G401 (cell line): ENCODE measurements at places on chromosomes 12 and 14.

DNA sequence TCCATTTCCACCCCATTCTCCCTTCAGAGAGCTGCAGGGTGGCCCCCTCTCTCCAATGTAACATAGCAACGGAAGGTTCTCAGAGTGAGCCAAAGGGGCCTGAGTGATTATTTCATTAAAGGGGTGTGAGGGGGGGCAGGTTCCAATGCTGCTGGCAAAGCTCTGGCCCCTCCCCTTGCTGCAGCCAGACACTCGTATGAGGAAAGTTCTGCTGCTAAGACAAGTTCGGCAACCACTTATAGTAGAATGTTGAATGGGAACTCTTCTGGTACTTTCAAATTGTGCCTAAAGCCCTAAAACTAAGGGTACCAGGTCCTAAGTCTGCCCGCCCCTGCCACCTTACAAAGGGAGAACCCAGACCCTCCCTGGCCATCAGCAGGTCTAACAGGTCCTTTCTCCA, 49.8 kb downstream of the PLEKHG3 start:
- DNase-seq: no peak

GRCh38 chr12:58095002-58095401, 153.6 kb downstream of the ATP23 start:
- no peak for DNase-seq

- DNase-seq: no peak
These were observed 19.0 kb upstream of the NDUFA12 start for GRCh38 chr12:95022477-95022876.

GRCh38 chr14:88017535-88017934, 12.6 kb downstream of the GPR65 start:
- no peak for DNase-seq

GRCh38 chr12:22256605-22257004, 77.9 kb downstream of the ST8SIA1 start:
- peak; percentile 30 for DNase-seq

GRCh38 chr14:100240668-100241032, 1.7 kb downstream of the YY1 start:
- DNase-seq: no peak

- DNase-seq: no peak
These were observed 409.7 kb downstream of the NOVA1 start for GRCh38 chr14:26187996-26188620.

GRCh38 chr14:91466192-91466591, 43.9 kb downstream of the PPP4R3A start:
- no peak for DNase-seq

DNA sequence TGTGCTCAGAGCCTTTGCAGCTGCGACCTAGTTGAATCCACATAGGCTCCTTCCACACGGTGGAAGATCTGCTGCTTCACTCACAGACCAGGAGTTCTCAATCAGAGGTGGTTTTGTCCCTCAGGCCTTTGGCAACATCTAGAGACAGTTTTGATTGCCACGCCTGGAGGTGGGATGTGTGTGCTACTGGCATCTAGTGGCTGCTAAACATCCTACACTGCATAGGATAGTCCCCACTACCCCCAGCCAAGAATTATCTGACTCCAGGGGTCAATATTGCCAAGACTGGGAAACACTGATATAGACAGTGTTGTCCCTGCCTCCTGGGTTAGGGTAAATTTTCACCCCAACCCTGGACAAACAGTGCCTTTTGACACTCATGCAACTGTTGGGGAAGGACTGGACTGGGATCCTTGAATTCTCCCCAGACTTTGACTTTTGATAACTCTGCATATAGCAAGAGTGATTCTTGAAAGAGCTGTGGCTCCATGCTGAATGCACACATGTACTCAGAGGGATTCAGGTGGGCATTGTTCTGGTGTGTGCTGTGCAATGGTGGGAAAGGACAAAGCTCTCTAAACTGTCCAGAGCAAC, 39.8 kb downstream of the BAZ2A start:
- no peak for DNase-seq

- DNase-seq: no peak
These were observed 15.7 kb downstream of the SPX start for GRCh38 chr12:21541773-21542172.

GRCh38 chr14:51774209-51774608, 86.2 kb upstream of the GNG2 start:
- DNase-seq: no peak

DNA sequence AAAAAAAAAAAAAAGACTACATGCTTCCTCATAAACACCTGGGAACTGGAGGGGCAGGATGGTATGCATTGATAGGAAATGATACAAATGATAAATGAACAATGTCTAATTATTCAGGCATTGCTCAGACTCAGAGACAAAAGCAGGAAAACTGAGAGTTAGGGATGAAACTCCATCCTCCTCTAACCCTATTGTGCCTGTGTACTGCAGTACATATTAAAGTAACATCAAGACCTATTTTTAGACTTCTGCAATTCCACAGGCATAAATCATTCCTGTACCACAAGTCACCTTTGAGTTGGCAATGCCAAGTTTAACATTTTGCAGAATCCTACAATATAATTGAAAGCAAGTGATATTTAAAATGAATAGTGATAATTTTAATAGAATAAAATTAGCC, 156.5 kb upstream of the USP15 start:
- no peak for DNase-seq

DNA sequence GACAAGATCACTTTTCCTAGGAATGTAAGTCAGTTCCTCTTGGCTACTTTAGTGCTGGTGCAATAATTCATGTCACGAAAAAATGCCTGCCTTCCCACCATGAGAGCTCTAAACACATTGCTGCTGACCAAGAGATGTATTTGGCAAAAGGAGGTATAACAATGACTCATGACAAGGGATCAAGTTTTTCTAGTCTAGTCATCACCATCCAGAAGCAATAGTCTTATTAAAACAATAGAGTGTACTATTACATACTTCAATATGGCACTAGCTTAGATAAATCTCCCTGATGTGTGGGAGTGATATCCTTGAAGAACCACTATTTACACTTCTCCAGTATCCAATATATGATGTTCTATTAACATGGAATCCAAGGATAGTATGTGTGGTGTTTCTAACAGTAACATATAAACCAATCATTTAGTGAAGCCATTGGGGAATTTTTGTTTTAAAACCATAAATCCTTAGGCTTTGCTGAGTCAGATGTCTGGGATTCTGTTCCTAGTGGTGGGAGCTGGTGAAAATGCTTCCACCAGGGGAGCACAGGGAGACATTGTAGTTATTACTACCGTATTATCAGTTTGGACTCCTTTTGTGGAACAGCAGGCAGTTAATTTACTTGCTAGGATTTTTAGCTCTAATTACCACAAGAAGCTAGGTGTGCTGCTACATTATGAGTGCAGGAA, 1387.5 kb downstream of the LRFN5 start:
- no peak for DNase-seq

DNA sequence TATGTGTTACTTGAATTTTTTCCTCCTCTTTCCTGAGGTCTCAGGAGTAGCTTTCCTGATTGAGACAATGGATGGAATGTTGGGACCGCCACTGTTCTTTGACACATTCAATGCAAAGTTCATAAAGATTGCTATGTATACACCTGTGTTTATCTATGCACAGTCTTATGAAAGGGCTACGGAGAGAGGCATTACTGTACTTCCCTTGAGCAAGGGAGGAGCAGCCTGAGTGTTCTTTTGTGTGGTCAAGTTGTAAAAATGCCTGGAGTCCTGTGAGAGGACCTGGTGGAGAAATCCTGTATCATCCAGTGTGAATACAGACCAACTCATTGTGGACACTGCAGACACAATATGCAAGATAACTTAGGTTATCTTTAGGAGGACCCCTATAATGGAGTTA, 1.2 kb downstream of the SRGAP1 start:
- DNase-seq: peak; percentile 38

DNA sequence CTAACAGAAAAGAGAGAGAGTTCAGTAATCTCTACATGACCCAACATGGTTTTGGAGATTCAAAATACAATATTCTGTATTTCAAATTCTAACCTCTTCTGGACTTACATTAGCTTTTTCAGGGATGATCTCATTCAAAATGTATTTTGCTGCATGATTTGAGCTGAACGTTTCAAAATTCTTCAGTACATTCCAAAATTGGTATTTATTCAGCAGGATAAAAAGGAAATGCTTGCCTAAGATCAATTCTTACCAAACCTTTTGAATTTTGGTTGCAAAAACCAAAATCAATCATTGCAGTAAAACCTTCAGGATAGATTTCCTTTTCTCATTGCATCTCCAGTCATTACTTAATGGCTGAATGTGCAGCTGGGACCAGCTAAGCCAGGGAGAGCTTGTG, 1761.3 kb upstream of the SEL1L start:
- no peak for DNase-seq

DNA sequence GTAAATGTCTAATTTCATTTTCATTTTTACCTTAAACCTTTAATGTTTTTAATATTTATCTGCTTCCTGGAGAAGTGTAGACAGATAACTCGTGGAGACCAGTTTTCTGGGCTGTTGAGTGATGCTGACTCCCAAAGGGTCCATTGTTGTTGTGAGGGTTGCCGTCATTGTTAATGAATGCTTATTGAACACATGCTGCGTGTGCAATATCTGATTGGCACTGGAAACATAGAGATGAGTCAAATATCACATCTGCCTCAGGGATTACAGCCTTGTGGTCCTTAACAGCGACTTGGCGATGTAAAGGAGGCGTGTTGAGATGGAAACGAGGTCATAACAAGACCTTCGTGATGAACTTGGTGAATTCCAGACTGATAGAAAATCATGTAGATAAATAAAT, 85.9 kb downstream of the FBXW8 start:
- DNase-seq: no peak

- no peak for DNase-seq
These were observed 292.3 kb downstream of the TMEM121 start for GRCh38 chr14:105818712-105819005.

GRCh38 chr12:59040656-59041055, 120.4 kb upstream of the LRIG3 start:
- no peak for DNase-seq

DNA sequence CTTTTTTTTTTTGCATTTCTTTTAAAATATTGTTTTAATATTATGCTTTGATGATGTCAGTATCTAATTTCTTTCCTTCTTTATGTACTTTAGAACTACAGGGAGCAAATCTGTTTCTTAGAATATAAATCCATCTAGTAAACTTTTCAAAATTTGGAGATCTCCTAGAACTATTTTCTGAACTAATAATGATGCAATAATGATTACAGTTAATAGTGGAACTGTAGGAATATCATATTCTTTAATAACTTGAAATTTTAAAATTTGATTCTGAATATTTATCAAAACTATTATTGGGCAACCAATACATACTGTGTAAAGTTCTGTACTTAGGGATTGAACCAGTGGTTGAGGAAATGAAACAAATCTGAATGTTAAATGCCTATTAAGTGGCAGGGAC, 23.1 kb upstream of the PMCH start:
- no peak for DNase-seq

GRCh38 chr12:91769736-91770135, 375.9 kb downstream of the BTG1 start:
- no peak for DNase-seq

GRCh38 chr12:107377596-107378385, 284.4 kb upstream of the CRY1 start:
- DNase-seq: no peak

- no peak for DNase-seq
These were observed 29.5 kb downstream of the DDX51 start for GRCh38 chr12:132114667-132115066.

DNA sequence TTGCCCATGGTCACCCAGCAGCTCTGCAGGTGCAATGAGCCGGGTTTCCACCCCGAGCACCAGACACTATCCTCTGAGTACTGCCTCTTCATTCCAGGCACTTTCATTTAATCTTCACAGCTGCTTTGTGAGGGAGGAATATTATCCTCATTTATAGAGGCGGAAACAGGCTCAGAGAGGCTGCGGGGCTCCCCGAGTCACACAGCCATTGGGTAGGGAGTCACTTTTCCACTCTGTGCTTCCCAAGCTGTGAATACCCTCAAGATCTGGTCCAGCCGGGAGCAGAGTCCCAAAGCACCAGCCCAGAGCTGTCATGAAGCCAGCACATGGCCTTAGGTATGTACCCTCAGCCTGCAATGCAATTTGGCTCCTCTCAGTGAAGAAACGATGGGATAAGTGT, 51.7 kb upstream of the RIN3 start:
- DNase-seq: no peak

- DNase-seq: no peak
These were observed 133.8 kb upstream of the TBX3 start for GRCh38 chr12:114817571-114818425.

- DNase-seq: no peak
These were observed 190.5 kb upstream of the PLXNC1 start for GRCh38 chr12:93957870-93958269.

DNA sequence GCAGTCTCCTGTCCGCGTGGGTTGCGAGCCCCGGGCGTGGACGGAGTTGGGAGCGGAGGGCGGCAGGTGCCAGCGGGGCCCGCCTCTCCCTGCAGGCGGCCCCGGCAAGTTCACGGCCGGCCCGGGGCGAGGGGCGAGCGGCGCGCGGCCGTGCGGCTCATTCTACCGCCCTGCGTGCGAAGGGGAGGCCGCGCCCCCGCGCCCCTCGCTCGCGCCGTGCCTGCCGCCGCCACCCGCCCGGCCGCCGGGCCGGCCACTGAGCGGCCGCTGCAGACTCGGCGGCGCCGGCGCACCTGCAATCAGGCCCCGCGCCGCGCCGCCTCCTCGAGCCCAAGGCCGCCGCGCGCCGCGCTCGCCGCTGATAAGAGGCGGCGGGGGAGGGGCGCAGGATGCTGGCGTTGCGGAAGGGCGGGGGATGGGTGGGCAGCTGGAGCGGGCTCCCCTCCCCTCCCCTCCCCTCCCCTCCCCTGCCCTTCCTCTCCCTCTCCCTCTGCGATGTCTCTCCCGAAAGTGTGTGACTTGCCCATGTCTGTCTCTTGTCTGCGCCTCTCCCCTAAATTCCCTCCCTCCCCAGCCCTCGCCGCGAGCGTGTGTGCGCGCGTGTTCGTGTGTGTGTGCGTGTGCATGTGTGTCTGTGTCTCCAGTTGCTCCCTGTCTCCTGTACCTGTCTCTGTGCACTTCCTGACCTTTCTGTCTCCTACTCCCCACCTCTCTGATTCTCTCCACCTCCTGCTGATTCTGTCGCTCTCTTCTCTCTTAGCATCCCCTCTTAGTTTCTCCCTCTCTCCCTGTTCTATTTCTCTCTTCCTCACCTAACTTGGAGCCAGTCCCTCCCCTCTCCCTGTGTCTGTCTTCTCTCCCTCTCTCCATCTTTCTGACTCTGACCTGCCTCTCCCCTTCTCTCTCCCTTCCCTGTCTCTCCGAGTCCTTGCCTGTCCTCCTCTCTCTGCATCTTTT, 768.1 kb upstream of the TBX3 start:
- peak; percentile 3 for DNase-seq

GRCh38 chr14:97634751-97635150, 837.6 kb downstream of the VRK1 start:
- DNase-seq: no peak

DNA sequence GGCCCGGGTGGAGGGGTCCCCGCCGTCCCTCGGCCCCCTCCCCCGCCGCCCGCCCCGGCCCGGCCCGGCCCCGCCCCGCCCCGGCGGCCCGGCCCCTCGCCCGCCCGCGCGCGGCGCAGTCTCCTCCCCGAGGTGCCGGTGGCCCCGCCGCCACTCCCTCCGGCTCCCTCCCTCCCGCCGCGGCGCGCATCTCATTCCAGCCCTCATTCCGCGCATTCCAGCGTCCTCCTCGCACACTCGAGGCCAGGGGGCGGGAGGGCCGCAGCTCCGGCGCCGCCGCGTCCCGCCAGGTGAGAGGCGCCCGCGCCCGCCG, at the start of gene TEAD4:
Gene TEAD4, plus strand, starts transcription at position 206 of the 313 bp plus-strand sequence.
- no peak for DNase-seq

GRCh38 chr12:96199464-96199863, 5.3 kb downstream of the ELK3 start:
- DNase-seq: no peak
